ENCODE measurements at places on chromosomes 1 and 21.

GRCh38 chr21:45892916-45893739, 88.4 kb upstream of the COL6A1 start:
- no peak for DNase-seq

- DNase-seq, result no peak
Measured at GRCh38 chr1:176939993-176940392, 224.5 kb downstream of the ASTN1 start.

DNA sequence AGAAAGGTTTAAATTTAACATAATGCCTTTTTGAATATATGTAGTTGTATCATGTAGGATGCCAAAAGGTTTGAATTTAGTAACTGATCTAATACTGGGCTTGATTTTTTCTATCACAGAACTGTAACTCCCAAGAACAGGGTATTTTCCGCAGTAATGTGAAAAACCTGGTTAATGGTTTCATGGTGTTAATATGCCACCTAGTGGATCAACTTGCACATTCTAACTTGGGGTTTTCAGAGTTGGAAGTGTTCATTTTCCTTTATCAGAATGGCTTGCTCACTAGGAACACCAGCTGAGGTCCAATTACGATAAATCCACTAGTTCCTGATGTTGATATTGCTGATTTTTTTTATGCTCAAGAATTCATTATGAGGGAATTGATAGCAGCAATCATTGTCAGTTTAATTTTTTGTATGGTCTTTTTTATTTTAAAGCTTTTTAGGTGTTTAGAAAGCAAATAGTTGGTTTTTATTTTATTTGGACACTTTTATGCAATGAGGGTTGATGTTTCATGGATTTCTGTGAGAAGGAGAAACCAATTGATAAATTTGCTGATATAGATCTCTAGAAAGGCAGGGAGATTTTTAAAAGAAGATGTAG, 157.2 kb downstream of the PLA2G4A start:
- peak; percentile 31 for DNase-seq

DNA sequence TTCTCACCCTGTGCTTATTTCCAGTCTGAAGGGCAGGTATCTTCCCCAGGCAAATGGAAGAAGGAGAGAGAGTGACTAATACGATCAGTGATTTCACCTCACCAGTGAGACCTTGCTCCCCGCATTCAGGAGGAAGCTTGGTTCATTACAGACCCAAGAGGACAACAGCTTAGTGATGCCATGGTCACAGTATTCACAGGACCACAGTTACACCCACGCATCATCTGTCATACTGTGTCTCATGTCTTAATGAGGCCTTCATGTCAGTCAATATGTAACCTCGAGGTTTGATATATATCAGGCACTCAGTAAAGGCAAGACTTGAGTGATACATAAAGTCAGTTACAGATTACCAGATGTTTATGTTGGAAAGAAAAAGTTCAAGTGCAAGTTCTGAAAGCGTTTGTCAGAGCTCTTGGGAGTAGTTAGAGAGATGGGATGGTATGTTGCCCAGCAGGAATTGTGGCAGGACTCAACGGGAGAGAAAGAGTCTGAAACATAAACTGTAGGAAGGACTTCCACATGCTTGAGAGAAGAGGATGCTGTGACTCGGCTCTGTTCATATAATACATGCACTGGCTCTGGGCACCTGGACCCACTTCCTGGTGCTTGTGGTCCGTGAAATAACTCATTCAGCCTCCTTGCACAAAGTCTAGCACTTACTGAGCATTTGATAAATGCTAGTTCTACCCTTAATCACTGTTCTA, 33.3 kb downstream of the GNPAT start:
- DNase-seq, result no peak

GRCh38 chr1:155170101-155170785, 2.9 kb downstream of the KRTCAP2 start:
- DNase-seq, result no peak

GRCh38 chr1:106406114-106406513, 650.4 kb upstream of the PRMT6 start:
- no peak for DNase-seq

DNA sequence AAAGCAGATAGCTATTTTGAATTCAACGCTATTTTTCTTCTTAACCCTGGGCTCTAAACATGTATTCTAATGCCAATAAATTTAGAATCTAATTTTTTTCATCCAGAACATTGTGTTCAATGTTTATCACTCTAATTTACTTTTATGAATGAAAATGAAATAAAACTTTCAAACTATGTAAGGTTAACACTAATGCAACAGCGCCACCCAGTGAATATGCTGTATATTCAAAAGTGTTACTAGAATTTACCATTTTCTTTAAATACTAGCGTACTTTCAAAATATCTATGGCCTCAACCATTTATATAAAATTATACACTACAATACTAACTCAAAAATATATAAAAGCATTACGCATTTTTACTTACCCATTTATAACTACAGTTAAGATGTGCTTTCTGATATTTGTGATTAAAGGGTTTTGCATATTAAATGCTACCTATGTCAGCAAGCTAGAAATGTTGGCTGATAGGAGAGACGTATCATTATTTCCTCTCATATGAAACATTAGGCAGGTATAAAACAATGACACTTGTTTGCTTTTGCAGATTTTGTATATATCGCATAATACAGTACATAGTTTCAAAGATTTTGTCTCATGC, 5.9 kb upstream of the NUF2 start:
- no peak for DNase-seq

DNA sequence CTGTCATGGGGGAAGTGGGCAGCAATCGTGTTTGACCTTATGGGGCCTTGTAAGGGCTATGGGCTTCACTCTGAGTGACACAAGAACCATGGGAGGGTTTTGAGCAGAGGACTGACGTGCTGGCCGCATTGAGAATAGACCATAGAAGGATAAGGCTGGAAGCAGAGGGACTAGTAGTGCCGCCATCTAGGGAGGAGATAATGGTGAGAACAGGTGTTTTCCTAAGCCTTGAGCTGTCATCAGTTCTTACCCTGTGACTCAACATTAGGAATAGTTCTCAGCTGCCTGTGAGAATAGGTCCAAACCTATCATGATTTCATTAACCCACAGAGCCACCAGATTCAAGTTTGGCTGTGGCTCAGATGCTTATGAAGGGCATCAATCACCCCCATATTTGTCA, 228.5 kb downstream of the CACNA1E start:
- DNase-seq, result no peak

All from CMK (cell line).